ENCODE measurements at places on chromosomes 5 and 9. TPM values are rescaled to one million over a fixed set of nuclear protein-coding genes. Genes with fewer than 3 reads are reported as not detected.

Gene NEUROG1
- total RNA-seq = not detected

Gene GLRA1
- not detected for total RNA-seq

Gene CNTNAP3B
- total RNA-seq = 38.0 TPM

Gene ARSI
- total RNA-seq = 6.0 TPM
